NCI-H226 (cell line): ENCODE measurements at places on chromosomes 1 and 21.

DNA sequence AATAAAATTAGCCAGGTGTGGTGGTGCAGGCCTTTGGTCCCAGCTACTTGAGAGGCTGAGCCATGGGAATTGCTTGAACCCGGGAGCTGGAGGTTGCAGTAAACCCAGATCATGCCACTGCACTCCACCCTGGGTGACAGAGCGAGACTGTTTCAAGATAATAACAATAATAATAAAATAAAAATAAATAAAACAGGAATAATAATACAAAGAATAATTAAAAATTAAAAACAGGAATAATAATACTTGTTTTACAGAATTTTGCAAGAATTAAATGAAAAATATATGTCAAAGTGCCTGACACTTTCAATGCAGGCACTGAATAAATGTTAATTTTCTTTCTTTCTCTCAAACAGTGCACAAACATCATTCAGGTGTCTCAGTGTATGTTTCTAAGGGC lies 26.5 kb upstream of the CTH start:
- DNase-seq: no peak

- DNase-seq: no peak
Observed at GRCh38 chr21:38459490-38459889, 38.8 kb downstream of the ERG start.

DNA sequence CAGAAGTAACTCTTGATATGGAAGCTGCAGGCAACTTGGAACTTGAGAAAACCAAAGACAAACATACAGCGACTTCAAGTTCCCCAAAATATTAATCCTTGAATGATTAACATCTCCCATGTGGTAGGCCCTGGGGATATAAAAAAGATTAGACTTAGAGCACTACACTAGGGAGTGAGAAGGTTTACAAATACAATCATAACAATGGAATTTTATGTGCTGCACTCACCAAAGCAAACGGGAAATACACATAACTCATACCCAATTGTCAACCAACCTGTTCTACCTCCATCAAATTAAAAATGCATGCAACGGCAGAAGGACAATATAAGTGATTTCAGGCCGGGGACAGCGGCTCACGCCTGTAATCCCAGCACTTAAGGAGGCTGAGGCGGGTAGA lies 3.7 kb downstream of the SMYD3 start:
- peak; percentile 35 for DNase-seq

DNA sequence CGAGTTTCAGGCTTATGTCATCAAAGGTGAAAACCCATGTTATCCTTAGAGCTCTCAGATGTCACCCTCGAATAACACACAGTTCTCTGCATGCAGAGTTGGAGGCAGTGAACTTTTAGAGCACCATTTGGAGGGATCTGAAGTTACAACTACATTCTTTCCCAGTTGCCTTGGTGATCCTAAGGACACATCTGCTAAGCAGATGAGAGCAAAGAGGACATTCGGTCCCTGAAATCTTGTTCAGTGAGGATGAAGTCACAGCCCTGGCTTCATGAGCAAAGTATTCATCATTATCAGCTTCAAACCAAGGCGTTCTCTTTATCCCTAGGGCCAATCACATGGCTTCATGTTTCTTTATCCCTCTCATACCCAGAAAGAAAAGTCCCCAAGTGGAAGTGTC lies 23.1 kb upstream of the MCOLN2 start:
- DNase-seq: no peak

GRCh38 chr1:203084588-203085527 lies 954 bp downstream of the MYOG start:
- DNase-seq: no peak

DNA sequence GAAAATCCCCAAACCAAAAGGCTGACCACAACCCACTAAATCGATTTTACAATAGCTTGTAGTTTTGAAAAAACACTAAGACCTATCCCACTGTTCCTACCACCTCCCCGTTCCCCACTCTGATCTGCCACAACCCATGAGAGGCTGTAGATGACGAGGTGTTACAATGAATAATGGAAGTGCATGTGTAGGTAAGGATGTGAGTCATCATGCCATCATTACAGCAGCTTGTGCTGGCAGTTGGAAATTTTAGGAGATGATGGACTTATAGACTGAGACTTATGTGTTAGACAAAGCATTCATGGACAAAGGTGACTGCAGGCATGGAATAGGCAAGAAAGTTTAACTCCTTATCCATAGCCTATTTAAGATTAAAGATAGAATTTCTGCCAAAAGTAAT lies 184.7 kb upstream of the CACYBP start:
- DNase-seq: peak; percentile 77

- peak; percentile 77 for DNase-seq
Observed at GRCh38 chr1:186763107-186763506, 65.6 kb upstream of the PLA2G4A start.

- no peak for DNase-seq
Observed at GRCh38 chr1:227889047-227889862, 58.5 kb downstream of the WNT9A start.

- DNase-seq: no peak
Observed at GRCh38 chr21:15932726-15933125, 202.9 kb downstream of the USP25 start.

- DNase-seq: peak; percentile 18
Observed at GRCh38 chr1:203327684-203328457, 22.6 kb downstream of the BTG2 start.

DNA sequence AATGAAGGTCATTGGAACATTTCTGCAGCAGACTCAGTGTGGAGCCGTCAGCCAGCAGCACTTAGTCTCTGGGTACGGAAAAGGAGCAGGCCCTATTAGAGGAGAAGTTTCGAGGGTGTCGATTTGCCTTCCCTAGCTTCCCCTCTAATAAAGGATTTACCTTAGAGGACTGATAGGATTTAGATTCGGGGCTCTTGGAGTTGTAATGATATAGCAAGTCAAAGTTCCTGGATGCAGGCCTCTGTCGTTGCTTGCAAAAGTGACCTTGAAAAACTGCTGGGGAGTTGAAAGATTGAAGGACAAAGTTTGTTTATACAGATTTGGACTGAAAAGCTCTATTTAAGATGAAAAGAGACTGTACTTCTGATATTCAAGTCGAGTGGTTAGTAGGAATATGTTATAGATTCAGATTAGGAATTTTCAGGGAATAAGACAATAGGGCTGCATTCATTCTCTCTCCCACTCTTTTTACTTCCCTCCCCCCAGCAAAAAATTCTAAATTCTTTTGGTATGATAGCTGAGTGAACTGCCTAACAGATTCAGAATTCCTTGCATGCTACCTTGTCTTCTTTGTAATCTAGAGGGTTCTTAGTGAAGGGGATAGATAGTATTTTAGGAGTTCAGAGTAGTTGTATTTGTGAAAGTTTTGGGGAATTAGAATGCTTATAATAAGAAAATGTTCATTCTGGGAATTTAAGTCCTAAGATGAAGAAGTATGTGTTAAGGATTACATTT lies 19.2 kb downstream of the NFYC start:
- DNase-seq: no peak

GRCh38 chr1:19744335-19744743 lies 55.4 kb downstream of the TMCO4 start:
- no peak for DNase-seq

GRCh38 chr1:64163970-64164369 lies 39.5 kb upstream of the UBE2U start:
- DNase-seq: peak; percentile 69

GRCh38 chr1:228513236-228513900 lies 26.2 kb downstream of the RNF187 start:
- DNase-seq: no peak

GRCh38 chr1:154501423-154502065 lies 475 bp upstream of the TDRD10 start:
- DNase-seq: no peak
